ENCODE measurements at places on chromosomes 12 and 14. TPM values are rescaled to one million over a fixed set of nuclear protein-coding genes. Genes with fewer than 3 reads are reported as not detected.

DNA sequence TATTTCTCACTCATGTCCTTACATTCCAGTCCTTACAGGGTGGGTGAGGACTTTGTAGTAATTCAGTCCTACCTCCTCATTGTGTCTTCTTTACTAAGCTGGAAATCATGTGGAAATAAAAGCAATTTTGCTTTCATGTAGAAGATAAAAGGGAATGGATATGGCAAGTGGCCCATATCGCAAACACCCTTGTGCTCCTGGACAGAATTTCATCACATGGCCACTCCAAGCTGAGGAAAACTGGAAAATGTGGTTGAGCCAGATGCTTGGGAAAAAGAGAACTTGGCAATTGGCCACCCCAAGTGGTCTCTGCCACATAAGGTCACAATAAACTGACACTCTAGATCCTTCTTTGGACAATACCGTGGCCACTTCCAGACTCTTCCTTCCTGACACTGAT, 64.2 kb upstream of the IFNG-AS1 start:
- H3K36me3 ChIP-seq = no peaks in the 10 kb centered on the region
- H3K27ac ChIP-seq = no peak overlapping the region
- no peaks in the 10 kb centered on the region for H3K27me3 ChIP-seq
- DNase-seq = no peak

Gene SERPINA12
- total RNA-seq = not detected

- H3K27me3 ChIP-seq = peaks cover 11% of the 10 kb centered on the region
- H3K36me3 ChIP-seq = no peaks in the 10 kb centered on the region
- H3K4me1 ChIP-seq = peaks cover 5% of the 10 kb centered on the region
- no peak overlapping the region for H3K27ac ChIP-seq
These were observed 143.0 kb downstream of the RASSF9 start for GRCh38 chr12:85693093-85693665.

DNA sequence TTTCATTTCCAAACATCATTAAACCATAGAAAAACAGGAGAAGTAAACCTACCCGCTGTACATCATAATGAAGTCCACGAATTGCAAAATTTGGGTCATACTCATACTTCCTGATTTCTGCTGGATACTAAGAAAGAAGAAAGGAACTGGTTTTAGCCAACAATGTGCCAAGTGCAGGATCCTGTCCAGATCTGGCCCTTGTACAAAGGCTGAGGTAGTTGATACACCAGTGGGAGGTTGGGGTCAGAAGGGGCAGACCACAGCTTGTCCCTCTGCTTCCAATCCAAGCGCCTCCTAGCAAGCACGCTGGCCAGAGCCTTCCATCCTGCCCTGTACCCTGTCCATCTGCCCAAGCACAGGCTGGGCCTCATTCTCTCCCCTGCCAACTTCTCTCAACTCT, 34.2 kb downstream of the NT5DC3 start:
- DNase-seq = no peak
- H3K27me3 ChIP-seq = no peaks in the 10 kb centered on the region
- peaks cover 46% of the 10 kb centered on the region for H3K4me1 ChIP-seq
- no peak overlapping the region for H3K27ac ChIP-seq
- H3K36me3 ChIP-seq = peaks cover 33% of the 10 kb centered on the region
- H3K4me3 ChIP-seq = no peak overlapping the region

Gene EML1
- total RNA-seq = 61.0 TPM

DNA sequence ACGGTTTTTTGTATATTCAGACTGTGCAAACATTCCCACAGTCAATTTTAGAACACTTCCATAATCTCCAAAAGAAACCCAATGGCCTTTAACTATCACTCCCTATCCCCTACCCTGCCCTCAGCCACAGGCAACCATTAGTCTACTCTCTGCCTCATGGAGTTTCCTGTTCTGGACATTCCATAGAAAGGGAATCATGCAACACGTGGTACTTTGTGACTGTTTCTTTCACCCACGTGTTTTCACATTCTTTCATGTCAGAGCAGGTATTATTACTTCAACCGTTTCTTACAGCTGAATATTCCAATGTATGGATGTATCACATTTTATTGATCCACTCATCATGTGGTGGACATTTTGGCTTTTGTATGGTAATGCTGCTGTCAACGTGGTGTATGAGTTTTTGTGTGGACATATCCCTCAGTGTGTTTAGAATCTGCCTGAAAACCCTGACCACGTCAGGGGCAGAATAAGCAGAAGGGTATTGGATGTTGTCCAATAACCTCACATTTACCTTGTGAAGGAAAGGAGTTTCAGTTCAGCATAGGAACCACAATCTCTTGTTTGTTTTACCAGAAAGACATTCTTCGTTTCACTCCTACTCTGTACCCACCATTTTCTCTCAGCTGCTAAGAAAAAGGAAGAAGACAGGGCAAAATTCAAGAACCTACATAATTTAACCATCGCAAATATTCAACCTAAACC, 107.5 kb upstream of the DYRK2 start:
- peaks cover 29% of the 10 kb centered on the region for H3K4me1 ChIP-seq
- no peaks in the 10 kb centered on the region for H3K27me3 ChIP-seq
- H3K36me3 ChIP-seq = no peaks in the 10 kb centered on the region
- no peak for DNase-seq

DNA sequence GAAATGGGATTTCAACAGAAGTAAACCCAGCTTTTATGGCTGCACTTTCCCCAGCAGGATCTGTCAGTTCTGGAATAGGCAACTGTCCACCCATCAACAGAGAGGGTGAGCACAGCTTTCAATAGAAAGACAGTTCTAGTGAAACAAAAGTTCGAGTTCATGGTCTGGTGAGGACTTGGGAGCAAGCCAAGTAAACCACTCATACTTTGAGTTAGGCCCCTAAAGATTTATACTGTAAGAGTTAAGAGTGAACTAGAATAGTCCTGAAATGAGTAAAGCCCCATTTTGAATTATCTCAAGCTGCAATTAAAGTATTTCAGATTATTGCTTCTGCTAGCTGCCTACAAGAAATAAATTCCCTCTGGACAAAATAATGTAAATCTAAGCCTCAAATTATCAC, 82.6 kb downstream of the METTL25 start:
- no peak overlapping the region for H3K27ac ChIP-seq
- H3K27me3 ChIP-seq = no peaks in the 10 kb centered on the region
- H3K4me3 ChIP-seq = no peak overlapping the region
- peaks cover 17% of the 10 kb centered on the region for H3K4me1 ChIP-seq
- peaks cover 18% of the 10 kb centered on the region for H3K36me3 ChIP-seq
- no peak for DNase-seq

Gene KLRD1
- total RNA-seq = 0.21 TPM
